Psoas muscle (tissue), 8 donors: ENCODE measurements at places on chromosomes 7 and 10.

- no peak for DNase-seq
Measured at GRCh38 chr10:76398043-76398710, 966.8 kb downstream of the LRMDA start.

DNA sequence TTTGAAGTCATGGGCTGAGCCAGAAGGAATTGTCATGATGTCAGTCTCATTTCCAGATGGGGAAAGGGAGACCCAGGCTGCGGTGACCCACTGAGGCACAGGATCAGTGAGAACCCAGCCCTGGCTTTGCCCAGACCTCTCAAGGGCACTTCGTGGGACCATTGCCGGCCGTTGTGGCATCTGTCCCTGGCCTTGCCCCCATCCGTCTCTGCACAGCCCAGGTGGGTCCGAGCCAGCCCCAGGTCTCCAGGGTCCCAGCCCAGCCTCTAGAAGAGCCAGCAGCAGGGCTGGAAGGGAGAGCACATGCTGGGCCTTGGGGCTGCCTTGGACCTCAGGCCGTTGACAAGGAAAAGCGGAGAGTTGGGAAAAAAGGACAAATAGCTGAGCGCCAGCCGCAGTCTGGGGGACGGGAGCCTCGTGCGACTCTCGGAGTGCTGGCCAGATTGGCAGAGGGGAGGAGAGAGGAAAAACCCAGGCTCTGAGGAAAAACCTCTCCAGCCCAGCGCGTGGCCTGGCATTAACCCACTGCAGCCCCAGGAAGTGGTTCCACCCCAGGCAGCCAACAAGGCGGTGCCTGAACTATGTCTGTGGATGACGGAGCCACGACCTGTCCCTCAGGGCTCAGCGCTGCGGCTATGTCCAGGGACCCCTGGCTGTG lies 30.2 kb downstream of the GRIFIN start:
- DNase-seq: no peak

DNA sequence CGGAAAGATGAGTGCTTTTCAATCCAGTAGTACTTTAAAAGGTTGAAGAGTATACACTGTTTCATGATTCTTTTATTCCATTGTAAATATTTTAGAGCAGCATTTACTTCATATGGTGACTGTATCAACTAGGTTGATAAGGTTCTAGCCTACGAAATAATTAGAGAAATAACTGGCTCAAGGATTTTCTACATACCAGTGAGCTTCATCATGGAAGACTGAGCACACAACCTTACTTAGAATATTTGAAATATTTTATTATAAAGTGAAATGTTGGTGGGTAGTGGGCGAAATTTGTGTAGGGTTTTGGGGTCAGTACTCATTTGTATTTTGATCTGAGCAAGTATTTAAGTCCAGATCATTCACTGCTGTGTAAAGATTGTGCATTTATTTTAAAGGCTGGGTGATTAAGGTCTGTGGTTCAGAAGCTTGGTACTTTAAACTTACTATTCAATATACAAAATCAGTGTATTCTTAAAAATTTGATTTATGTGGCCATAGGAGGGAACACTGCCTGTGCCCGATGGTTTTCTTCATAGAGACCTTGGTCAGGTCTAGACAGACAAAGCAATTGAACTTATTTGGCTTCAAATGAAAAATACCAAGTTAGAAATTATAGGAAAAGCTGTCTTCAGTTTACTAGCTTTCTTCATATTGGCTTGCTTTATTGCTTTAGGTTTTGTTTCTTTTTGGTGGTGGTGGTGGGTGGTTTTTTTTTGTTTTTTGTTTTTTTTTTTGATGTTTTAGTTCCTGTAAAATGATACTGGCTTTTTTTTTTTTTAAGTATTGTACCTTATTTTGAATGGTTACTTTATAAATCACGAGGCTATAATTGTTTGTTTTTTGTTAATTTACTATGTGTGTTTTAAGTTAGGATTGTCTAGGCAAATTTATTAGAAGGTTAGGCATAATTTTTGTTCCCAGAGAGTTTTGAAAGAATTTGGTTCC lies 3.0 kb downstream of the KMT2E start:
- no peak for DNase-seq

DNA sequence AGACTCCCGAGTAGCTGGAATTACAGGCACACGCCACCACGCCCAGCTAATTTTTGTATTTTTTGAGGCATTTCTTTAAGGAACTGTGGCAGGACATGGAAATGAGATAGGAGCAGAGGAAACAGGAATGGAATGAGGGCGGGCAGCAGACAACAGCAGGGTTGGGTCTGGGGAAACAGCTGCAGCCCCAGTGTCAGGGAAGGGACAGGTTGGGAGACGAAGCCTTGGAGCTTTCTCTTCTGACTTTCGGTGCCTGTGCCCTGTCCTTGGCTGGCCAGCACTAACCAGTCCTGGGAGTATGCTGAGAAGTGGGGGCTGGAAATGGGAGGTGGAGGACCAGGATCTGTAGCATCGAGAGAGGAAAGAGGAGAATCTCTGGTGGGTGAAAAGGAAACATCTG lies 47.4 kb downstream of the ATOH7 start:
- DNase-seq: no peak

DNA sequence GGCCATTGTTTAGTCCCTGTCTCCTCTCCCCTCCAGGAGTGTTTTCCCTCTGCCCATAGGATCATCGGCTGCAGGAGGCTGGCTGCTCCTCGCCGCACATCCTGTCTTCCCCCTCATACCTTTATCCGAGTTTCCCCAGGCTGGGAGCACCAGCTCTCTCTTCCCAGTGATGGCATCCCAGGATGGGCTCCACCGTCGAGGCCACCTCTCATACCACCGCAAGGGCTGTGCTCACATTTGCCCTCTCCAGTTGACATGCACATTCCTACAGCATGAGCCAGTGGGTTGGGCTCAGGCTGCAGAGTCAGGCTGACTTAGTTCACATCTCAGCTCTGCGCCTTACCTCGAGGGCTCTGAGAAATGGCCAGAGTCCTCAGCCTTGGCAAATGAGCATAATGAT lies 12.1 kb downstream of the HKDC1 start:
- DNase-seq: no peak

GRCh38 chr7:101936223-101936610 lies 118.8 kb downstream of the CUX1 start:
- no peak for DNase-seq

DNA sequence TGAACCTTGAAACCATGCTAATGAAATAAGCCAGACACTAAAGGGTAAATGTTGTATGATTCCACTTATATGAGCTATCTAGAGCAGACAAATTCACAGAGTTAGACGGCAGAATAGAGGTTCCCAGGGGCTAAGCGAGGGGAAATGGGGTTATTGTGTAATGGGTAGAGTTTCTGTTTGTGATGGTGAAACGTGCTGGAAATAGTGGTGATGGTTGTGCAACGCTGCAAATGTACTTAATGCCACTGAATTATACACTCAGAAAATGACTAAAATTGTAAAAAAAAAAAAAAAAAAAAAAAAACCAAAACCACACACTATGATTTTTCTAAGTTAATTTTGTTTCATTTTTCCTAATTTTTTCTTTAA lies 30.0 kb downstream of the SFXN4 start:
- no peak for DNase-seq

- no peak for DNase-seq
Measured at GRCh38 chr7:113314594-113314993, 196.2 kb upstream of the SMIM30 start.

DNA sequence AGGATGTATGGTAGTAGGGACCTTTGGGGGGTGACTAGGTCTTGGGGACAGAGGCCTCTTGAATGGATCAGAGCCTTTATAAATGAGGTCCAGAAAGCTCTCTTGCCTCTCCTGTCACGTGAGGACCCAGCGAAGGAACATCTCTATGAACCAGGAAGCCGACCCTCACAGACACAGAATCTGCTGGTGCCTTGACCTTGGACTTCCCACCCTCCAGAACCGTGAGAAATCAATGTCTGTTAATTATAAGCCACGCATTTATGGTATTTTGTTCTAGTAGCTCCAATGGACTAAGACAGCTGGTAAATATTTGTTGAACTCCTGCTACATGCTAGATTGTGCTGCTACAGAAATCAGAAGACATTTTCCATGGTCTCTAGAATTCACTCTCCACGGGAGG lies 276.9 kb downstream of the SFMBT2 start:
- DNase-seq: no peak

GRCh38 chr7:3065724-3066143 lies 22.1 kb upstream of the CARD11 start:
- no peak for DNase-seq
